ENCODE measurements at places on chromosomes 4 and X.

DNA sequence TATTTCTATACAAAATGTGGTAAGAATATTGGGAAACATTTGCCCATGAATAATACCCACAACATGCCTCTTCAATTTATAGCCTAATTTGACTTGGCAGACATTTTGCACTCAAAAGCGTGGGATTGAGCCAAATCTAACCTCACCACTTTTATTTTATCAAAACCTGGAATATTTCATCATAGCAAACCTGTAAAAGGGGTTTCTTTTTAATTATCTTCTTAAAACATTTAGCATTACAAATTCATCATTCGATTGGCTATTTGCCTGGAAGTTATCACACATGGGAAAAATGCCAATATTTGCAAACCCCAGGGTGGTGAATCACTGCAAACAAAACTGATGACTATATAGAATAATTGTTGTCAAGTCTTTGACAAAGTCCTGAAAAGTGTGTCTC, 56.2 kb downstream of the VCX3B start:
- DNase-seq, result no peak

DNA sequence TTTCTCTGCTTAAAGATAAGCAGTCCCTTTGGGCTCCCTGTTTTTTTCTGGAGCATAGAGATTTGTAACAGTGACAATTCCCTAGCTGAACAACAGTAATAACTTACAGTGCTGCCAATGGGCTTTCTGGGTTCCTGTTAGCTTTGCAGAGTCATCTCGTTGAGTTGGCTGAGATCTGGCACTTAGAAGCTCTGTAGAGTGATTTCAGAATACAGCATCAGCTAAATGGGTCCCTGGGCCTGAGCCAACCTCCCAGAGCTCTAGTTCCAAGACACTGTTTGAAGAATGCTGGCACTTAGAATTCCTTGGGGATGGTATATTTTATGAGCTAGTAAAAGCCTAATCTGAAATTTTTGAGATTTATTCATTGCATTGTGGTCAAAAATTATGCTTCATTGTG, 43.5 kb upstream of the SERTM2 start:
- no peak for DNase-seq

DNA sequence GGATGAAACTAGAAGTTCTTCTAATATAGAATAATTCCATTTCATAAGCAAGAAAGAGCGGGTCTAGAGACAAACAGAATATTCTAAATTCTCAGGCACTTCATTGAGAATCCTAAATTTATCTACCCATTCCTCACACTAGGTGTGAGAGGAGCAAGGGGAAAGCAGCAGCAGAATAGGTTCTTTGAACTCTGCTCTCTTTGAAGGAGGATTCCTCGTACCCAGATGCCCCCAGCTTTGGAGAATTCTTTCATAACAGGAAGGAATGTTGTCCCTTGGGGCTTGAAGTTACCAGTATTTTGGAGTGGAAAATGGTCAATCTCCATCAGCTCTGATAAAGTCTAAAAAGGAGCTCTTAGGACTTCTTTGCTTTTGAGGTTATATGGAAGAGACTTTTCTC, 59.7 kb upstream of the RASGEF1B start:
- no peak for DNase-seq

DNA sequence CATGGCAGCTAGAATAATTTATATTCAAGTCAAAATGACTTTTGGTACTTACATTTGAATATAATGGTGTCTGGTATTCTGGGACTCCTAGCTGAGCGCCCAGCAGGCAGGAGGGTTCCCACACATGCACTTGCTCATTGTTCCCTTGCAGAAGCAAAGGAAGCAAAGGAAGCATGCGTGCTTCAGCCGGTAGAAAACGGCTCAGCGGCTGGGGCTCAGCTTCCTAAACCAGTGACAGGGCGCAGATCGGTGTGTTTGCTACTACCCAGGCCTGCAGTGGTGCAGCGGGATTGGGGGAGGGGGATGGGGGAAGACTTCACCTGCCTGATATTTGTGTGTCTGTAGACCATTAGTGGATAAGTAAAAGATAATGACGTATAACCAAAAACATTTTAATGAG, 978.3 kb upstream of the TENM3 start:
- no peak for DNase-seq

GRCh38 chr4:173319696-173320095, 14.5 kb downstream of the HMGB2 start:
- DNase-seq, result no peak

DNA sequence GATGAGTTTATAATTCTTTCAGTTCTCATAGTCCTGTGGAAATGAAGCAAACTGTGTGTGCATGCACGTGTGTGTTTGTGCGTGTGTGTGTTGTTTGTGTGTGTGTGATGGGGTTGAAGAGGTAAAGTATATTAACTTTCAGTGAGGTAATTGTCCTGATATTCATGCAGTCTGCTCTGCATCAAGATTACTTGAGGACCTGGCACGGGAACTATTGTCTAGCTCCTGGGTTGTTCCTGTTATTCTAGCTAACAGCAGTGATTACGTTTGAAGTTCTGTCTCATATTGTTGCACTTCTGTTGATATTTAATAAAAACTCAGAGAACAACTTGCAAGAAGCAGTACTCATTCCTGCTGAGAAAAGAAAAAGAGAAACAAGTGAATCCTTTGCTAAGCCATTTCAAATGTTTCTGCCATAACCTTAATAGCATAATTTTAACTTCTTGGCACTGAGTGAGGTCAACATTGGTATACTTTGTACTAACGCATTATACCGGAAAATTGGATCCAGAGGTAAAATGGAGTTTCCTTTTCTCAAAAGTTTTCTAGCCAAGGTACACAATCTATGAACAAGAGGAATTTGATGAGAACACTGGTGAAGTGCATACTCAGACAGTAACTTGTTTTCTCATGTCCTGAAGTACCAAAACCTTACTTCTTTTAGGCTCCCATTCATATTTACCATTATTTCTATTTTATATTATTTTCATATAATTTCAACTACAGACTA, 113.2 kb downstream of the SPCS3 start:
- no peak for DNase-seq

DNA sequence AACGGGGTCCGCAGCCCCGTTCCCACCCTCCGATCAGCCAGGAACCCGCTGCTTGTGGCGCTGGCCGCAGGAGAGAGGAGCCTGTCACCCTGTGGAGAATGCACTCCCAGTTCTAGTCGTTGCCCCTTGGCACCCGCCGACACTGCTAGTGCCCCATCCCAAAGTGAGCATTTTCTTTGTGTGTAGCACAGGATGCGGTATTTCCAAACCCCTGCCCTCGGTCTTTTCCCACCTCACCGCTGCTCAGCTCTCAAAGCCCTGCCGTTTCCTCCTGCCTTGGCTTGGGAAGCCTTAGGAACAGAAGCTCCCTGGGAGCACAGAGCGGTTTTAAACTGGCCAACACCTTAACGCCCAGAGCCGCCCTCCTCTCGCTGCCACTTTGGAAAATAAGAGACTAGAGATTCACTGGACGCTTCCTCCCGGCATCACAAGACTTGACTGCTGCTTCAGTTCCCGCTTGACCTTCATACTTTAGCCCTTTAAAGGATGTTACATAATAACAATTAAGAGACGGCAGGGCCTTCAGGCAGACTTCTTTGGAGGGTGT, 772 bp downstream of the CYP4V2 start:
- DNase-seq, result peak; percentile 47

- DNase-seq, result no peak
Measured at GRCh38 chr4:145635117-145635516, 15.9 kb downstream of the MMAA start.

- no peak for DNase-seq
Measured at GRCh38 chr4:6856391-6856790, 53.2 kb upstream of the TBC1D14 start.

DNA sequence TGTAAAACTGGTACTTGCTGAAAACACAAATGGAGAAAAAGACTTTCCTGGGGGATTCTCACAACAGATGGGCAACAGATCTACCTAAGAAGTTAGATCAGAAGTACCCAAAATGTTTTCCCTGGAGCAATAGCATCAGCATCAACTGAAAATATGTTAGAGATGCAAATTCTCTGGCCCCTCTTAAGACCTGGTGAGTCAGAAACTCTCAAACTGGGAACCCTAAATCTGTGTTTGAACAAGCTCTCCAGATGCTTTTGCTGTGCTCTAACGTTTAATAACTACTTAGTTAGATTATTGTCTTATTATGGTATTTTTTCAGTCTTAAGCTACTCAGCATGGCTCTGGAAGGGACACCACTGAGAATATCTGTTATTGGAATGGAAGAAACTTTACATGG, 55.2 kb upstream of the TRPC3 start:
- DNase-seq, result no peak

DNA sequence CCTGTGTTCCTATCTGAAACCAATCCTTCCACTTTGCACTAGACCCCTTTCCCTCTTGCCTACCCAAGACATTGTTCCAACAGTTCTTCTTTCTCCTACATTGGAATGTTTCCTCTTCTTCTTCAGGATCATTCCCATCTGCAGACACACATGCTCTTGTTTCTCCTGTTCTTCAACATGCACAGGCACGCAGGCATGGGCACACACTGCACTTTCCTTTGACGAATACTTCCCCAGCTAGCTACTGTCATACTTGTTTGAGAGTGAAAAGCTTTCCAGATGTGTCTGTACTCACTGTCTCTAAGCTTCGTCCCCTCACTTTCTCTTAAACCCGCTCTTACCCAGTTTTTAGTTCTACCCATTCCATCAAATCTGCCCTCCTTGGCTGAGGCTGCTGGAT, 31.8 kb upstream of the ERVMER34-1 start:
- DNase-seq, result no peak

GRCh38 chrX:3584415-3584996, 128.9 kb downstream of the PRKX start:
- DNase-seq, result no peak

GRCh38 chr4:101291198-101291597, 56.1 kb downstream of the PPP3CA start:
- DNase-seq, result no peak

- DNase-seq, result no peak
Measured at GRCh38 chrX:52983321-52984000, 25.1 kb upstream of the FAM156A start.

Measured in liver (tissue), 10 donors.